ENCODE measurements at places on chromosomes 4 and X.

- DNase-seq, result no peak
Measured at GRCh38 chrX:153662266-153662665, 11.3 kb downstream of the PNCK start.

DNA sequence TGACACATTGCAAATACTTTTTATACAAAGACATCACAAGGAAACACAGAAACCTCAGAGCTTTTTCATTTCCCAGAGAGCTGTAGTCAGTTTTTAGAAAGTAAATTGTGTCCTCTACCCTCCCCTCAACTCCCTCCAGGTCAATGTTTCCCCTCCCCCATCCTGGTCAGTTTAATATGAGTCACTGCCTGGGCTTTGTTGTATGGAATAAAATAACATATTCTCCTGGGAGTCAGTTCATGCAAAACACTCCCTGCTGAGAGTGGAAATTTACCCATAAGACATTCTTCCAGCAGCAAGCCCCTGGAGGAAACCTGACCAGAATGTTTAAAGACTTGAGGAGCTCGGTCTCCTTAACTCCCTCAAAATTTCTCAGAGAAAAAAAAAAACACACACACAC lies 270.1 kb upstream of the LDB2 start:
- no peak for DNase-seq

DNA sequence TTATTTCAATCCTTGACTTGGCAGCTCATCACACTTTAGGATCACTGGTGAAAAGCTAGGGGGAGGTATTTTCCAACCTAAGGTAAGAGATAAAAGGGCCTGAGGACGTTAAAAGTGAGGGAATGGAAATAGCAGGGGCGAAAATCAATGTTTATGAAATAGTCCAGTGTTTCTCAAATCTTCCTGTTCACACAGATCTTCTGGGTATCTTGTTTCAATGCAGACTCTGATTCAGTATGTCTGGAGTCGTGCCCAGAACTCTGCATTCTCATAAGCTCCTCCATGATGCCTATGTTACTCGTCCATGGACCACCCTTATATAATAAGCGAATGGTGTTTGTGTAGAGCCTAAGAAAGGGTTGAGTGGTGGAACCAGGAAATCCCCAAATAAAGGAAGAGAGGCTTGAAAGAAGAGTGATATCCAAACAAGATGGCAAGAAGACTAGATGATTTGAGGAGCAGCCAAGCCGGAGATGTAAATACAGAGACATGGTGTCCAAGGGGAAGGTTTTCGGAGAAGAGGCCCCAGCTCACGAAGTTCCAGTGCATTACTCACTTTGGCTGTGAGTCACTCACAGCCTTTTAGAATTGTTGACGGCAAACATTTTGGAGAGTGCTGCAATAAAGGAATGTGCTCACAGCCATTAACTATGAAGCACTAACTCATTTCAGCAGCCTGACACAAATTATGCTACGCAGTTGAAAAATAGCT lies 215.6 kb upstream of the PPARGC1A start:
- no peak for DNase-seq

- DNase-seq, result no peak
Measured at GRCh38 chrX:21158678-21159077, 215.5 kb upstream of the CNKSR2 start.

DNA sequence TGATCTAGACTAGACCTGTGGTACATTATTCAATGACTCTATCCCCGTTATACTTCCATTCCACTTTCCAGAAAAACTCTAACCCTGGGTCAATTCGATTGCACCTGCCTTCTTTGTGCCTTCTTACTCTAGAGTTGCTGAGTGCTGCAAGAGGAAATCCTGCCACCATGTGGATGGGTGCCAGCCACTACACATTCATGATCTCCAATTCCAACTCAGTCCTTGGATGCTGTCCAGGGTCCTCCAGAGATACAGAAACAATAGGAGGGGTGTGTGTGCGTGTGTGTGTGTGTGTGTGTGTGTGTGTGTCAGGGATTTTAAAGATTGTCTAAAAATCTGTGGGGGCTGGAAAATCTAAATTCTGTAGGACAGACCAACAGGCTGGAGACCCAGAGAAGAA lies 42.9 kb upstream of the INTS6L start:
- DNase-seq, result peak; percentile 78

DNA sequence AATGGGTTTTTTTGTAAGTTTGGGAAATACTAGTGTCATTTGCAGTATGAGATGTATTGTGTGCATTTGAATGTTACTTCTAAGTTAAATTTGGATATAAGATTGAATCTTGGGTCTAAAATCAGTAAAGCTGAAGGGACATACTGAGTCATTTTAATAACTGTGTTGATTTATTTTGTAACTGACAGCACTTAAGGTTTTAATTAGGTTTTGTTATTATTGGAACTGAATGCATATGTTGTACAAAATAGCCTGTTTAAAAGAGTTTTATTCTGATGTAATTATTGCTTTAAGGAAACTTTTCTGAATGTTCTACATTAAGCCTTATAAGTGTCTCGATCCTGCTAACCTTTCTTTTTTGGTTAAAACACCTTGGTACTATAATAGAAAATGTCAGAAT lies 396.6 kb downstream of the MAPK10 start:
- no peak for DNase-seq

- no peak for DNase-seq
Measured at GRCh38 chr4:89294573-89295269, 12.9 kb downstream of the GPRIN3 start.

- peak; percentile 91 for DNase-seq
Measured at GRCh38 chr4:76197971-76198410, 15.6 kb downstream of the SCARB2 start.

DNA sequence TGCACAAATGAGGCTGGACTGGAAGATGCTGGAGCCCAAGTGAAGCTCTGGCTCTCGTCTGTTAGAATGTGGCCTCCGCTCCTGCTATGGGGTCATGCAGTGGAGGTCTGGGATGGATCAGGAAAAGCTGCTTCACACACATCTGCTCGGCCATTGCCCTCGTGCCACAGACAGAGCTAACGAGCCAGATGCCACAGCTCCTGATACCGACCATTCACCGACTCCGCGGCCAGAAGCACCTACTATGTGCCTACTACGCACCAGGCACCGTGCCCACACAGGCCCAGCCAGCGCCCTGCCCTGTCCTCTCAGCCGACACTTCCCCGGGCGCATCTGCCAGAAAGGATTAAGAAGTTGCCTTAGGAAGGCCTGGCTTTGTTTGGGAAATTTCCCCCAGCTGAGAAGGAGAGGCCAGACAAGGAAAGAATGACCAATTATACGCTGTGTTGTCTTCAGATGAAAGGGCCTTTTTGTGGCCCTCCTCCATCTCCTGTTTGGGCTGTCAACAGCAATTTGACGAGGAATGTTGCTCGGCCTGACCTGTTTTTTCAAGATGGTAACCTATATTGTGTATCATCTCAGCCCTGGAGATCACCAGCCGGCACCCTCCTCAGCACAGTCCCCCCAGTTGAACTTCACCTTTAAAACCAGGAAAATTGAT lies 34.3 kb downstream of the HMX1 start:
- no peak for DNase-seq

DNA sequence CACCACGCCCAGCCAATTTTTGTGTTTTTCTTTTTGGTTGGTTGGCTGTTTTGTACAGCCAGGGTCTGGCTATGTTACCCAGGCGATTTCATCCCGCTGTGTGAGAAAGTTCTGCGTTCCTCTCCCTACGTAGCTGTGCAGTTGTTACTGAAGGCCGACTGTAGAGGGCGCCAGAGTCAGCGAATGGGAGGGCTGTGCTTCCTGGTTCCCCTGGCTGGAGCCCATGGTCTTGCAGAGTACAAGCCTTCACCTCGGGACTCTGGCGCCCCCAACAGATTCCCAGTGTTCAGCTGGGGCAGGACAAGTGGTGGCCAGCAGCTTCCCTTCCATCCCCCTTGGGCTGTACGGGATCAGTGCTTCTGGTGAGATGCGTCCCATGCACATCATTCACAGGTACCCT lies 5.6 kb upstream of the CT45A1 start:
- DNase-seq, result no peak

DNA sequence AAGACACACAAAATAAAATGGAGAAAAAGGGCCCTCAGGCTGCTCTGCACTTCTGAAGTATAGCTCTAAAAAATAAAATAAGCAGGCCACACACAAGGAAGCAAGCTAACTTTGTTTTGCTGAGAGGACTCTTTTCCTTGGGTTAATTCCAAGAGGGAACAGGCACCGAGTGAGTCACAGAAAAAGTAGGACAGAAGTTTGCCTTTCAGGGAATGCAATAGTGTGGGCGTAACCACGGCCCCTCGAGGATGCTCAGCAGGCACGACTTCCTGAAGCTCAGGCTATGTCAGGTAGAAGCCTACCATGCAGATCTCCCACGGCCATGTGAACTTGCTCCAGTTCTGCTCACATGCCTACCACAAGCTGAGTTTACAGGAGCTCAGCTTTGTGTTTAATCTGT lies 22.1 kb downstream of the PPP1R2C start:
- no peak for DNase-seq

DNA sequence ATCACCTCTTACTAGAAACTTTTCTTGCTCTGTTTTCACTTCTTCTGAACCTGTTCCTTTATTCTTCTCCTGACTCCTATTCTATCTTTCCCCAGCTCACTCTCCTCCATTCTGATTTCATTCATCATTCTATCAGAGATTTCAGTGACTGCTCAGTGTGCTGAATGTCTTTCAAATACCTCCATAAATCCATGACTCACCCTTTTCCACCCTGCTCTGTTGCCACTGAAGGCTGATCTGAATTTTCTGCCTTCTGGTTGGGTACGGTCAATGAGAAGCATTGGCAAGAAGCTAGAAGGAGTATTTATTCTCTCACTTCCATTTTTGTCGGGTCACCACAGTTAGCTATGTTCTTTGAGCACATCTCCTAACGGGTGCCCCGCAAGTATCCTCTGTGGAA lies 265.9 kb downstream of the CBLL2 start:
- DNase-seq, result no peak

DNA sequence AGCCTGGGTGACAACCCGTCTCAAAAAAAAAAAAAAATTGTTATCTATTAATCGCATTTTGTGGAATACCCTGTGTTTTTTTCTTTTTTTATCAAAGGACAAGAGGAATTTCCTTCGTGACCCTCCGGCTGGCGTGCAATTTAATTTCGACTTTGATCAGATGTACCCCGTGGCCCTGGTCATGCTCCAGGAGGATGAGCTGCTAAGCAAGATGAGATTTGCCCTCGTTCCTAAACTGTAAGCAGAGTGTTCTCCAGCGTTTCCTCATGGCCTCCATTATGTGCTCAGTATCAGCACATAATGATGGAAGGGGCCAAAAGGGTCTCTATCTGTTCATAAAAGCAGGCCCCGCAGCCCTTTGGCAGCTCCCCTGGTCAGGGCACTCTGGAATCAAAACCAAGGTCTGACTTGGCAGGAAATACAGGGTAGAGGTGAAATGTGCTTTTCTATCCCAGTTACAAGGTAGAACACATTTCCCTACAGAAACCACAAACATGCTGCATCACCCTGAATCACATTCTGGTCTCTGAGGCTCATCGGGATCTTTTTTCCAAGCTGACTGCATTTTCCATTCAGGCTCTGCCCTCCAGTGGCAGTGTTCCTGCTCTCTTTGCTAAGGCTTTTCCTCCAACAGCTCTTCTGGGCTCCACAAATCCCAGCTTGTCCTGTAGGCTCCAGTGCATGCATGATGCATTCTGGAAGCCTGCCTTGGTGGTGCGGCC lies 24.4 kb downstream of the SYAP1 start:
- DNase-seq, result no peak

DNA sequence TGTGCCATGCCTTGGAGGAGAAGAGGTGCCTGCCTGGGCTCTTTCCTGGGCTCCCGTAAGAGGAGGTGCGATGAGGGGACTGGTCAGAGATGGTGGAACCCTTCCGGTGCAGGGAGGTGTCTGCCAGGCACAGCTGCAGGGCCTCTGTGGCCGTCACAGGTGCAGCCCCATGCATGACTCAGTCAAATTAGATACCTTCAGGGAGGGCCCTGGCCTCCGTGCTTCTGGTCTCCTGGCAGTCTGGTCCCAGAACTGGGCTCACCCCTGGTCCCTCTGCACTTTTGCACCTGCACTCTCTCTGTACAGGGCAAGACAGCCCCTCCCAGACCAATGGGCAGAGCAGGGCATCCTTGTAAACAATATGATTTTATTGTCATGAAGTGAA lies 49.9 kb upstream of the LRPAP1 start:
- no peak for DNase-seq

- DNase-seq, result no peak
Measured at GRCh38 chrX:78957049-78957767, 12.0 kb downstream of the P2RY10 start.

DNA sequence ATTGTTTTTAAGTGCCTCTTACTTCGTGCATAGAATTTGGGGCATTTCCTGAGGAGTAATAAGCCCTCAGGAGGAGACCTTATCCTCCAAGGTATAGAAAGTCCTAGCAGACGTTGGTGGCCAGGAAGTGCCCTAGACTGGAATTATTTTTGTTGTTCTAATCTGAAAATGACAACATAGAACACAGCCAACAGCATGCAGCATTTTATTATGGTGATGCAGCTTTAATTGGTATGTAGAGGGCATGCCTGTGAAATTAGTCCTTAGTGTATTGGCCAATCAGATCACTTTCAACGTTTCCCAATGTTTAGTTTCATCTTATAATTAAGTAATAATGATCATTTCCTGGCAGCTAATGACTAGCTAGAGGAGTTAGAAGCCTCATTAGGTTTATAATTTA lies 199.2 kb downstream of the SHROOM3 start:
- no peak for DNase-seq

- no peak for DNase-seq
Measured at GRCh38 chr4:1588306-1588705, 95.8 kb downstream of the FAM53A start.

GRCh38 chr4:181956512-181956911 lies 286.7 kb upstream of the TENM3 start:
- DNase-seq, result no peak

DNA sequence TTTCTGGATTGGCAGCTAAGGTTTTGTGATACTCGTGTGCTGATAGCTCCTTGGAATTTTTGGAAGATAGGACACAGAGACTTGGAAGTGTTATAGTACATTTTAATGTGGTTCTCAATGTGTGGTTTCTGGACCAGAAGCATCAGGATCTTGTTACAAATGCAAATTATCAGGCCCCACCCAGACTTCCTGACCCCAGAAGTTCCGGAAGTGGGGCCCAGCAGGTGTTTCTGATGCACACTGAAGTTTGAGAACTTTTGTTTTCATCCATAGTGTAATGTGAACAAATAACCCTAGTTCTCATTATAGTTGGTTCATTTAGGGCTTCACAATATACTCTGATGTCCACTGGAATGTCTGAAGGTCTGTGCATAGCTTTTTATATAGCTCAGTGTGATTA lies 49.6 kb downstream of the LAMP2 start:
- no peak for DNase-seq

Measured in NCI-H1092 (cell line).